ENCODE measurements at places on chromosomes 3 and 15.

- peak; percentile 31 for DNase-seq
Observed at GRCh38 chr15:35329521-35329961, 216.4 kb downstream of the DPH6 start.

DNA sequence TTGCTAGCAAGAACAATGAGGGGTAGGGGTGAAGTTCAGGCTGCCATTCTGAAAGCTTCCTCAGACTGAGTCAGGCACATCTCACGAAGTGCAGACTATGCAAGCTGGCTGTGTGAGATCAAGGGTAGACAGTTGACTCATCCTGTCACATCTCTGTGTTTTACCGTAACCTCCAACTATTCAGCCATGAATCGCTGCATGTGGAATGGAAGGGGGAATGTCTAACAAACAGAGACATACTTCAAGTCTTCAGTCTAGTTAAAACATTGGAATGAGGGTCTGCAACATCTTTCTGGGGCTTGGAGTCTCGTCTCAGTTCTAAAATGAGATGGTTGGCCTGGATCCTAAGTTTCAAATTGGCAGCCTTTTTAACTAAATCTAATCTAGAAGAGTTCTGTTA, 25.9 kb downstream of the AGTR1 start:
- no peak for DNase-seq

- no peak for DNase-seq
Observed at GRCh38 chr3:129911261-129911861, 17.9 kb upstream of the TMCC1 start.

DNA sequence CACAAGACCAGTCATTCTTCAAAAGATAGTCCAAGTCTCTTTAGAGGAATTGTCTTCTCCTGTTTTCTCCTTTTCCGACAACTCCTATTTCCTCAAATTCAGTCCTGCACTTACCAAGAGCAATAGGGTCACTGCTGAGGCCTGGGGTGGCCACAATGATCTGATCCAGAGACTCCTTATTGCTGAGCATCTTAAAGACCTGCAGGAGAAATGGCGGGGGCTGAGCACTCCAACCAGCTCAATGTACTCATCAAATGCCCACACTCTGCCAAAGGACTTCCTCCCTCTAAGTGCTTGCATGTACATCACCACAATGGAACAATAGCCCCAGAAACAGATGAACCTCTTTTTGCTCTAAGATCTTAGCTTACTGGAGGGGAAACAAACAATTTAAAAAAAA, 9.6 kb downstream of the UBL7 start:
- no peak for DNase-seq

GRCh38 chr3:158781191-158781590, 20.7 kb upstream of the MFSD1 start:
- DNase-seq: no peak

DNA sequence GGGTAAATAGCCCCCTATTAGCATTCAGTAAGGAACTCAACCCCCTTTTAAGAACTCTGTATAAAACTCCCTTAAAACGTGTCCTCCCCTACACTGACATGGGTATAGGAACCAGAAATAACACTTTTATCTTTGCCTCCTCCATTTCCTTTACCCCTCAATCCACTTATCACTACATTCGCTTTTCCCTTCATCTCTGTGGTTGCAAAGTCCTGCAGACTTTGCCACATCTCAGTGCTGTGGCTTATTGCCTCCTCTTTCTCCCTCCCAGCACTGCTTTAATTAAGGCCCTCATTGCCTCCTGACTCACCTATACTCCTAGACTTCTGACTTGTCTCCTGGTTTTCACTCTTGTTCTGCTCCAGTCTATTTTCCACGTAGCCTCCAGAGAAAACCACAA, 94.3 kb upstream of the GADL1 start:
- no peak for DNase-seq

DNA sequence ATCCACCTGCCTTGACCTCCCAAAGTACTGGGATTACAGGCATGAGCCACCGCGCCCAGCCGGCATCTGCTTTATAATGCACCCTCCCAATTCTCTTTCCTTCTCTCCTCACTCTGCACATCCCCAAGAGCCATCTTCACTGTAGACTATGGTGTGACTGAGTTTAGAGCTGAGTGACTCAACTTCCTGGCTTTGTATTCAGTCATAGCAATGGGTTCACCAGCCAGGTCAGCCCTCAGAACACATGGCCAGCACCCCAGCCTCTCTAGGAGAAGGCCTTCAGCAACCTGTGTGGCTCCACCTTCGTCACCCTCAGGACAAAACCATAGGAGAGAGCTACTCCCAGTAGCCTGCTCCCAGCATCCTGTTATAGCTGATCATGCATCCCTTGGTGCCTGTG, 33.0 kb downstream of the ARID3B start:
- no peak for DNase-seq

DNA sequence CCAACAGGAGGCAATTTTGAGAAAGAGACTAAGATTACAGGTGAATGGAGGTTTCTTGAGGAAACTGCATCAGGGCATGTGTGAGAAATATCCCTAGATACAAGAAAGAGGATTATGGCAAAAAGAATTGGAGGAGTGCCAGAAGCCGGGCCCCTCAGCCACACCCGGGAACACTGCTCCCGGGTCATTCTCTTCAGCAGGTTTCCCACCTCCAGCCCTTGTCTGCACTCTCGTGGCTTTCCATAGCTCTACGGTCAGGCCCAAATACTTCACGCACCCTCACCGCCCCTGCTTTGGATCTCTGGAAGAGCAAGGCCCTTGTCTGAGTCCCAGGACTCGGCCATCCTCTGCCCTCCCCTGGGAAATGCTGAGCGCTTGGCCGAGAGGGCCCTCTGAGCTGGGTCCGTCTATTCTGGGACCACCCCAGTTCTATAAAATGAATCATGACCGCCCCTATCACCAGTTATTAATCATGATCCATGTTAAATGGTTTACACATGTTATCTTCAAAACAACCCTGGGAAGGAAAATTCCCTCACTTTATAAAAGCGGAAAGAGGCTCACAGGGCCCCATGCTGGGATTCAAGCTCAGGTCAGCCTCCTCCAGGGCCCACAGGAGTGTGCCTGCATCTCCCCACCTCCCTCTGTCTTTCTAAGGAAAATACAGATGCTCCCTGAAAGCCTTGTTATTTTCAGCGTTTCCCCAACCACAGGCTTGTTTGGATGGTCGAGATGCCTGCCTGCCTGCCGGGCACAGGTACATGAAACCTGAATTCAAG, 38.8 kb upstream of the SPTBN5 start:
- no peak for DNase-seq

DNA sequence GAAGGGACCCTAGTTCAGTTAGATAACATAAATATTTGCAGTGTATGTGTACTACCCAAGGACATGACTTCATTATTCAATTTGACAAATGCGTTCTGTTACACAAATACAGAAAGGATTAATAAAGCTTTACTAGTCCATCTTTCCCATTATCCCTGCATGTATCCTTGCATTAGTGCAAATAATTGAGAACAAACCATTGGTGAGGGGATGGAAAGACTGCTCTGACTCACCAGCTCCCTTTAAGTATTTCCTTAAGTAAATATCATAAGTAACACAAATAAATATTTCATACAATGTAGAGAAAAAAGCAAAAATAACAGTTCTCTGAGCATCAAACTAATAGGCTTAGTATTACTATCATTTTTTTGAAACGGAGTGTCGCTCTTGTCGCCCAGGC, 1.9 kb upstream of the GPD1L start:
- no peak for DNase-seq

GRCh38 chr3:148881286-148881685, 16.2 kb downstream of the CPA3 start:
- DNase-seq: no peak

DNA sequence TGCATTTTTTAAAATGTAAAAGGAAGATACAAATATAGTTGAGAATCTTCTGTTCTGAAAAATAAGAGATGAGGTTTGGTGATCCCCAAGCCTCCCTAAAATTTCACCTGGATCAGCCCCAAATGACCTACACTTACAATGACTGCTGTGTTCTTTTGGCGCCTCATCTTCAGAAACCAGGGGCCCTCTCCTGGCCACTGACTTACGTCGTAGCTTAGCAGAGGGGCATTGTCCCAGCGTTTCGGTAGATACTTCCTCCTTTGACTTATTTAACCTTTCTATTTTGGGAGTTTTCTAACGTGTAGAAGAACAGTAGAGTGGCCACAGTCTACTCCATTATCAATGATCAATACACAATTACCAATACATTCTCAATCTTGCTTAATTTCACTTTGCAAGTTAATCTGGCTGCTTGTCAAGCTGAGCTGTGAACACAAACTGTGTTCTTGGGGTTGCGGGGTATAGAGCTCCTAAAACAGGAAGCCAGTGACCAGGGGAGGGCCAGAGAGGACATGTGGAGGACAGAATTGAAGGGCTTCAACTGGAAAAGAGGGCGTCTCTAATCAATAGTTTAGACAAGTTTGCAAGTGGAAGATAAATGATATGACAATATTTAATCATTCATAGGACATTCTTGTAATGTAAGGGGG, 419.5 kb downstream of the LPP start:
- no peak for DNase-seq

DNA sequence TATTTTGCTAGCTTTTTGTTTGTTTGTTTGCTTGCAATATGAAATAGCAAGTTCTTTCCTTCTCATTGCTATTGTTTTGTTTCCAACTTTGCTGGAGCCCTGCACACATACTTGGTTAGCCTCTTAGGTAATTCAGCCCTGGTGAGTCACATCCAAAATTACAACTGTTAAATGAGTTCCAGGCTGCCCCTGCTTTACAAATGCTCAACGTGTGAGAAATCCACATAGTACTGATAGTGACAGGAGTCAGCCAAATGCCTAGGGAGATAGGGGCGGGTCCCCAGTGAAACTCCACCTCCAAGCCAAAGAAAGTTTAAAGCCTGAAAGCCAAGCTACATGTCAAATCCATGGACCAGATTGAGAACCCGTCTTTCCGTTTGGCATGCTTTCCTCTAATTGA, 81.3 kb upstream of the RNF7 start:
- DNase-seq: no peak

DNA sequence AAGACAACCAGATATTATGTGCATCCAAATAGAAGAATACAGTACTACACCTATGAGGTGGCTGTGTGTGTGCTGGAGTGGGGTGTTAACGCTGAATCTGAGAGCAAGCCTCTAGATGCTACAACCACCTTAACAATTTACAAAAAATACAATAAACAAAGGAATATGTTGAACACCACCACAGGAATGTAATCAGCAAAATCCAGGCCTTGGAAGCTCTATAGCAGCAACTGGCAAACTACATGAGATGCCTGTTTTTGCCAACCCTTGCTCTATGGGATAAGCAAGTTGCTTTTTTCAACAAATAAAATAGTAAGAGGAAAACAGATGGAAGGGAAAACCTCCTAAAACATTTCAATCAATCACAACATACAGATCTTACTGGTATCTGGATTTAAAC, 23.9 kb downstream of the SLTM start:
- DNase-seq: no peak

GRCh38 chr15:65790694-65791334, 1.3 kb downstream of the DENND4A start:
- DNase-seq: no peak

DNA sequence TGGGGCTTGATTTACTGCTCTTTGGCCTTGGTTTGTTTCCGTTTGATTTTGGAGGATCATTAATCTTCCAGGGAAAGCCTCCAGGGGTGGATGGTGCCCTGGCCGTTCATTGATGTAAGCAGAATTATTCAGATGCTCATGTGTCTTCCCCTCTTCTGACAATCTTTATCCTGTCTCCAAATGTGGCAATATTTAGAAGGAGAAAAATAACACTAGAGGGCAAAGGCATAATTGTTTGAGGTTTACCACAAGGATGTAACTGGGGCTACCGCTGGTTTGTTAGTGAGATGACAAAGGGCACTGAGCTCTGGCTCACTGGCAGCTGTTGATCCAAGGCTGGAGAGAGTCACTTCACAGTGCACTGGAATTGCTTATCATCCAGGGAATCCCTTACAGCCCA, 18.2 kb upstream of the PLCL2 start:
- DNase-seq: no peak

- DNase-seq: peak; percentile 70
Observed at GRCh38 chr15:48896869-48897814, 19.2 kb downstream of the EID1 start.

GRCh38 chr15:71003319-71003718, 110.7 kb downstream of the LRRC49 start:
- no peak for DNase-seq

DNA sequence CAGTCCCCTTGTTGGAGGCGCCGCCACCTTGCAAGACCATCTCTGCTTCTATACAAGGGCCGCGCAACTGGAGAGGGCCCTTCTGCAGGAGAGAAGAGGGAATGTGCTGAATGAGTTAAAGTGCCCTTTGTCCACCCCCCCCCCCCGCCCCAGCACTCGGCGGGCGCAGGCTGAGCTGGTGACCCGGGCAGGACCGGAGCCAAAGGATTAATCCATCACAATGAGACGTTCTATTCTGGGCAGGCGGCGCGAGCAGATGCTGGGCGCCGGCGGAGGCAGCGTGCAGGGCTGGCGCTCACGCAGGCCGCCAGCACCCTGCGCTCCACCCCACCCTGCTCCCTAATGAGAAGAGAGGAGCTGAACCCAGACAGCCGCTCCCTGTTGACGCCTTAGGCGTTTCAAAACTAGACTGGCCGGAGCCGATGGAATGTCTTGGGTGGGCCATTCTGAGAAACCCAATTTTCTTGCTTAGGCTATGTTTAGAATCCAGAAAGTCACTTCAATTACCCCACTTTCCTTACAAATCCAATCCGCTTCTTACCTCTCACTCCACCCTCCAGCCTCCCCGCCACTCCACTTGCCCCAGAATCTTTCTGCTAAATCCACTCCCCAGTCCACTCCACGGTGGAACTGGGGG, 32.9 kb downstream of the GJD2 start:
- peak; percentile 58 for DNase-seq

DNA sequence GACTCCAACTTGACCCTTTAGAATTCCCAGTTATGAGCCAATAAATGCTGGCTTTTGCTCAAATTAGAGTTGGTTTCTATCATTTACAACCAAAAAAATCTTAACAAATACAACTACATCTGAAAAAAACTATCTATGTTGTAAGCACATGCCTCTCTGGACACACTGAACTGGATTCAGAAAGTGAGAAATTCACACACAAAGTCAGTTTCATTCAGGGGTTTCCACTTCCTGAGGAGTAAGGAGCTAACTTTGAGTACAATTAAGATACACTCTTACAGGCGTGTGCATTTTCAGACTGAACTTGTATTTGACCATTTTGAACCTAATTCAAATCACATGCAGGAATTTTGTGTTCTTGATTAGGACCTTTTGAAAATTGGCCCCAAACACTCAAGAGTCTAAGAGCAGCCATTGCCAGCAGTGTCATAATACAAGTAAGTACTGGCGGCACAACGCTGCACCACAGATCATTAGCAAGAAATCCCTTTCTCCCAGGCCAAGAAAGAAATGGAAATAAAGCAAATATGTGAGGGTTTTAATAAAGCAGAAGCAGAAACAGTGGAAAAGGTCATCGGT, 31.2 kb downstream of the LINS1 start:
- no peak for DNase-seq

GRCh38 chr3:107676469-107677309, 153.9 kb downstream of the BBX start:
- DNase-seq: no peak

- DNase-seq: no peak
Observed at GRCh38 chr3:6791161-6791560, 69.8 kb upstream of the GRM7 start.

Data from right kidney (tissue), 9 donors.